ENCODE measurements at places on chromosomes 4 and X.

GRCh38 chr4:101885574-101885973, 95.0 kb downstream of the BANK1 start:
- no peak for DNase-seq

DNA sequence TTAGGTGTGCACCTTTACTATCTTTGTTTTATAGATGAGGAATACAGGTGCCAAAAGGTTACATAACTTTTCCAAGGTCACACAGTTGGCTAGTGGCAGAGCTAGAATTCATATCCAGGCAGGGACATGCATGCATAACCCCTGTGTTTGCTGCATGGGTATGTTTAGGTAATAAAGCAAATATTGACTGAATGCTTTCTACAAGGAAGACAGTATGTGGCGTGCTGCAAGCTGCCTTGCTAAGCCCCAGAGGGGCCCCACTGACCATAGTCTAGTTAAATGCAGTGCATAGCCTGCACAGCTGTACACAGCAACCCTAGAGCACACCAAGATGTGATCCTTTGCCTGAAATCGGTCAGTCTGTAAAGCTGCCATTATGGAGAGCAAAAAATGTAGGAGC, 320.5 kb upstream of the IGFBP7 start:
- DNase-seq = no peak

GRCh38 chr4:118968005-118968404, 79.4 kb downstream of the SYNPO2 start:
- no peak for DNase-seq

GRCh38 chr4:55571806-55572205, 20.2 kb downstream of the PDCL2 start:
- no peak for DNase-seq

DNA sequence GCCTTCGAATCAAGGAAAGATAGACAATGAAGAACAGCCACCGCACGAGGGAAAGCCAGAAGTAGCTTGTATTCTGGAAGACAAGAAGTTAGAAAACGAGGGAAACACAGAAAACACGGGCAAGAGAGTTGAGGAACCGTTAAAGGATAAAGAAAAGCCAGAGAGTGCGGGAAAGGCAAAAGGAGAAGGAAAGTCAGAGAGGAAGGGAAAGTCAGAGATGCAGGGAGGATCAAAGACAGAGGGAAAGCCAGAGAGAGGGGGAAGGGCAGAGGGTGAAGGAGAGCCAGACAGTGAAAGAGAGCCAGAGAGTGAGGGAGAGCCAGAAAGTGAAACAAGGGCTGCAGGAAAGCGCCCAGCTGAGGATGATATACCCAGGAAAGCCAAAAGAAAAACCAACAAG, 1.4 kb downstream of the TCEAL2 start:
- DNase-seq = no peak

GRCh38 chr4:94978904-94979303, 221.1 kb downstream of the BMPR1B start:
- no peak for DNase-seq

GRCh38 chr4:6815029-6815836, 32.7 kb downstream of the KIAA0232 start:
- DNase-seq = no peak

GRCh38 chr4:101127176-101127790, 220.0 kb downstream of the PPP3CA start:
- DNase-seq = no peak

DNA sequence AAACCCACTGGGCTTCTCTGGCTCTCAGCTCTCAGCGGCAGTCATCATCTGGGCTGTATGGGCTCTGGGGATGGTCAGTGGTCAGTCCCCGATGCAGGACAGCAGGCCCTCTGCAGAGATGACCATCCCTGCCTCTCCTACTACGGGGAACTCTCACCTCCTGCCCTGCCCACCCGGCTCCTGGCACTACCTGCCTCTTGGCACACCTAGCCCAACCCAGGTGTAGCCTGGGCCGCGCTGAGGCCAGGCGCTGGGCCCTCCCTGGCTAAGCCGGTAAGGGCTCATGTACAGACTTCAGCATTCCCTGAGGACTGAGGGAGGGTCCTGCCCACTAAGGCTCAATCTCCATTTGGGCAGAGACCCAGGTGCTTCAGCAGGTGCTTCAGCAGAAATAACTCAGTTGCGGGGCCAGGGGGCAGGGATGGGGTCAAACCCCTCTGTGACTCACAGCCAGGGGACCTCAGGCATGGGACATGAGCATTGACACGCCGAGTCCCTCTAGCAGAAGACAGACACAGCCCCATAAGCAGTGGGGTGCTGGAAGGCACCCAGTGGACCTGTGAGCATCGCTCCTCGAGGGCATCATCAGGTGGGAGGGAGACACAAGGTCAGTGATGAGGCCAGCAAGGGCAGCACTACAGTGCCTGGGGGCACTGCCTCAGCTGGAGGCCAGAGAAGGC, 71.0 kb downstream of the ACOX3 start:
- peak; percentile 86 for DNase-seq
